ENCODE measurements at places on chromosomes 5 and 9.

DNA sequence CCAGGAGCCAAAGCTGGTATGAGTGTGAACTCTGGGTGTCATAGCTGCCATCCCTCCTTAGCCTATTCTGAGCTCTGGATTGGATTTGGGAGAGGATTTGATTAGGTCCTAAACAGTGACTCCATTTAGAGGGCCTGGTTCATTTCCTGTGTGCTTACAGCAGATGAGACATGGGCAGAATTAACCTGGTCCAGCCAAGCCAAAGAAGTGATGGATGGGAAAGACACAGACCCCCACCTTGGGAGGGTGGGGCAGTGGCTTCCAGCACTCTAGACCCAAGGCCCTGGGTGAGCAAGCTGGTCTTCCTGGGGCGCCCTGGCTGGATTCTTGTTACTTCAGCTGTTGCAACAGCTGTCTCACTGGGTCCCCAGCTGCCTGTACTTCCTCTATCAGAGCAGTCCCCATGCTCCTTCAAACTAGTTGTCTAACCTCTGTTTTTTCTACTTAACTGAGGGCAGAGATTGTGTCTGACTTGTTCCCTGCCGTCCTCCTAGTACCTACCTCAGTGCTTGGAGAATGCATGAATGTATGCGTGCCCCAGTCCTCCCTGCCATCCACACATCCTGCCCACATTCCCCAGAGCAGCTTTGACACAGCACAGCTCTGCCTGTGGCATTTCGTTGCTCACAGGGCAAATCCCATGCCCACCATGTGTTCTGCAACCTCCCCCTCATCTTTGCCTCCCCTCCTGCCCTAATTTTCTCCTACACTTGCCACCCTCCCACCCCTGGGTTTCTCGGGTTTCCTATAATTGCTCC lies 115.9 kb downstream of the RGS3 start:
- DNase-seq: no peak
- no peaks in the 10 kb centered on the region for H3K27me3 ChIP-seq
- peaks cover 4% of the 10 kb centered on the region for H3K36me3 ChIP-seq
- H3K4me3 ChIP-seq: no peak overlapping the region

- H3K4me1 ChIP-seq: no peaks in the 10 kb centered on the region
- H3K27ac ChIP-seq: no peak overlapping the region
- no peaks in the 10 kb centered on the region for H3K27me3 ChIP-seq
- no peaks in the 10 kb centered on the region for H3K36me3 ChIP-seq
- DNase-seq: no peak
Measured at GRCh38 chr5:4614088-4614487, 526.0 kb upstream of the ADAMTS16 start.

DNA sequence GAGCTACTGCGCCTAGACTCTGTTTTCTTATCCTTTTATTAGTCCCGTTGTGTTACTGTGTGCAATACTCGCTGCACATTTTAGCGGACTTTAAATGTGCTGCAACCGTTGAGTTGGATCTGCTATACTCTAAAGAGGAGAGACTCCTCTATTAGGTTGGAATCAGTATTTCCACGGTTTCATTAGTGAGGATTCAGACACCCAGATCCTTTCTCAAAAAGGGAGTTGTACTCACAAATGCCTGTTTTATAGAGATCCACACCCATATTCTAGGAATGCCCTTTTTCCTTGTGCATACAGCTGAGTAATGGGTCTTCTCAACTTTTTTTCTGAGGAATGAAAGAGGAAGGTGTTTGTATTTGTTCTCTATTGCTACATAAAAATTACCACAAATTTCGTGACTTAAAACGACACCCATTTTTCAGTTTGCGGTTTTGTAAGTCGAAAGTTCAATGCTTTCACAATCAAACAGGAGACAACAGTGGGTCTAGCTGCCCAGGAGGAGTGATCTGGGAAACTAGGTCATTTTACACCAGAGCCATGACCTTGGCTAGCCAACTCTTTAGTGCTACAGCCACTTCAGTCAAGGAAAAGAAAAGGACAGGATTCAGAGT lies 52.8 kb upstream of the SLC44A1 start:
- no peaks in the 10 kb centered on the region for H3K4me1 ChIP-seq
- H3K4me3 ChIP-seq: no peak overlapping the region
- no peak overlapping the region for H3K27ac ChIP-seq

DNA sequence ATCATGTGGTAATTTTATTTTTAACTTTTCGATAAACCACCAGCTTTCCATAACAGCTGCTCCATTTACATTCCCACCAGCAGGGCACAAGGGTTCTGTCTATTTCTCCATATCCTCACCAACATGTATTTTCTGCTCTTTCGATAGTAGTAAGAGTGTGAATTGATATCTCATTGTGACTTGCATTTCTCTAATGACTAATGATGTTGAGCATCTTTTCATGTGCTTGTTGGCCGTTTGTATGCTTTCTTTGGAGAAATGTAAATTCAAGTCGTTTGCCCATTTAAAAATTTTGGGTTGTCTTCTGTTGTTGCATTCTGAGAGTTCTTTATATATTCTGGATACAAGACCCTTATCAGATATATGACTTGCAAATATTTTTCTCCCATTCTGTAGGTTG lies 45.9 kb downstream of the PSD2 start:
- no peak overlapping the region for H3K4me3 ChIP-seq
- H3K27me3 ChIP-seq: peaks cover 8% of the 10 kb centered on the region
- H3K4me1 ChIP-seq: no peaks in the 10 kb centered on the region
- no peak for DNase-seq
- no peaks in the 10 kb centered on the region for H3K36me3 ChIP-seq

- no peaks in the 10 kb centered on the region for H3K4me1 ChIP-seq
- no peak overlapping the region for H3K4me3 ChIP-seq
- no peak for DNase-seq
- H3K36me3 ChIP-seq: peaks cover 16% of the 10 kb centered on the region
Measured at GRCh38 chr5:1280177-1281037, 14.5 kb downstream of the TERT start.

All from iPS DF 6.9 (cell line).